Stomach (tissue), 19 donors: ENCODE measurements at places on chromosomes 6 and 20. TPM values are rescaled to one million over a fixed set of nuclear protein-coding genes. Genes with fewer than 3 reads are reported as not detected.

HCK gene
- polyA plus RNA-seq: 10.4 TPM

PSMB1 gene
- polyA plus RNA-seq: 304 TPM

SEMG1 gene
- not detected for polyA plus RNA-seq

BTNL2 gene
- not detected for polyA plus RNA-seq

IL17A gene
- 0.08 TPM for polyA plus RNA-seq

PBOV1 gene
- polyA plus RNA-seq: not detected

HLA-DQA1 gene
- polyA plus RNA-seq: 16.2 TPM

RSPH9 gene
- 0.56 TPM for polyA plus RNA-seq

ZSCAN31 gene
- polyA plus RNA-seq: 8.2 TPM

CRYBG1 gene
- polyA plus RNA-seq: 13.4 TPM

FAM83C gene
- 6.5 TPM for polyA plus RNA-seq

MYL9 gene
- polyA plus RNA-seq: 189 TPM

ADISSP gene
- 22.2 TPM for polyA plus RNA-seq

PRR18 gene
- not detected for polyA plus RNA-seq

MDFI gene
- 17.2 TPM for polyA plus RNA-seq

C20orf144 gene
- 0.19 TPM for polyA plus RNA-seq

POM121L2 gene
- not detected for polyA plus RNA-seq

RAET1G gene
- polyA plus RNA-seq: not detected

OOEP gene
- polyA plus RNA-seq: 0.18 TPM

RAB44 gene
- polyA plus RNA-seq: 0.19 TPM

ARFGEF3 gene
- polyA plus RNA-seq: 3.2 TPM

RSPO4 gene
- polyA plus RNA-seq: not detected
